T-helper 2 cell (primary cell): ENCODE measurements at places on chromosomes 5 and 9.

DNA sequence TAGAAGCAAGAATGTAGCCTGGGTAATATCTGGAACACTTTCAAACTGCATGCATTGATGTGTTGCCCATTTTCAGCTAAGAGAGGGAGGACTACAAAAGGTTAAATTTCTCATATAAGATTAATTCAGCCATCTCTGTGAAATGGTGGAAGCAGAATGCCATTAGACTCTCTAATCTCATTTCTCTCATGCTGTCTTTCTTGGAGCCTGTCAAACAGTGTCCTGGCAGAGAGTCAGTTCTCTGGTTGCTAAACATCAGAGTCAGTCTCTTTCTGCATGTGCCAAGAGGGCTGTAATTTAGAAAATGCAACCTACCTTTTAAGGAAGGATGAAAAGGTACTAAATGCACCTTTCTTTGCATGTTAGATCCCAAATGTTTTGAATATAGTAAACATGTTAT, 910 bp upstream of the GARNL3 start:
- DNase-seq, result no peak

GRCh38 chr5:143304836-143305475, 98.5 kb downstream of the NR3C1 start:
- DNase-seq, result no peak

GRCh38 chr5:74679966-74680365, 5.1 kb upstream of the HEXB start:
- DNase-seq, result no peak

GRCh38 chr5:118228489-118228888, 759.9 kb downstream of the DTWD2 start:
- DNase-seq, result no peak

DNA sequence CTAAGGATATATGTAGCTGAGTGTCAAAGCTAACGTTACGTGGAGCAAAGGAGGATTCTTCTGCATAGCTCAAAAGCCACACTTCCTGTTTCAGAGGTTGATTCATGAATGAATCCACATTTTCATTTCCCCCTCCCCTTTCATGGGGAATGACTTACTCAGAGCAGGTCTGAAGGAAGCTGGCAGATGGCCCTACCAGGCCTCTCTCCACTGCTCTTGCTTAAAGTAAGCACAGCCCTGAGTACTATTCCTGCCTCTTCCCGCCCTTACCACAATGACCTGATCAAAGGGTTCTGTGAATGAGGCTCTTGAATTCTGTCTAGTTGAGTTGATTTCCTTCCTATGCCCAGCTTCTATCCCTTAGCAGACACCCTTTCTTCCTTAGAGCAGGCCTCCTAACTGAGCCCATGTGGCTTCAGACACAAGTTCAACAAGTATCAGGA, 6.3 kb downstream of the IGIP start:
- DNase-seq, result no peak

DNA sequence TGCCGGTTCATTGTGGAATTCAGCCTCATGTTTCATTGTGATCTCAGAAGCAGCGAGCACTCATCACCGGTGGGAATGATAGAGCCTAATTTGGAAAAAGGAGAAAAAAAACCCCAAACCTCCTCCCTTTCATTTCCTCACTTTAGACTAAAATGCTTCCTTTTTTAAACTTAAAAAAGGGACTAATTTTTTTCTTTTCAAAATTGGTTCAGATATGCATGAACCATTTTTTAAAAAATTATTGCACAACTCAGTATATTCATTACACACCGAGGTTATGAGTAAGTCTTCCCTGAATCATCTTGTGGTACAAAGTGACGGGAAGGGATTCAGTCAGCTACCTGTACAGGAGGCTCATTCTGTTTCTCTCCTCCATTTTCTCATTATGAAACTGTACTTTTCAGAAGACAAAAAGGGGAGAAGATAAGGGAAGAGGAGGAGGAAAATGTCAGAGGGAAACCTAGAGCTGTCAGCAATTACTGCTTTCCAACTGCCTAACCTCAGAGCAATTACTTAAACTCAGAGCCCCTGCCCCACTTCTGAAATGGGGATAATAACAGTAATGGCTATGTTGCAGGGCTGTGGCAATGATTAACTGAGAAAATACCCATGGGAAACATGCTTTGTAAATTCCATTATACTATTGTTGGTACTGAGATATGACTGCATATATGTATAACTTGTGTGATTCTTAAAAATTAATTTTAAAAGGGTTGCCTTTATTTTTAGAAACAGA, 24.0 kb downstream of the GALNT10 start:
- no peak for DNase-seq

DNA sequence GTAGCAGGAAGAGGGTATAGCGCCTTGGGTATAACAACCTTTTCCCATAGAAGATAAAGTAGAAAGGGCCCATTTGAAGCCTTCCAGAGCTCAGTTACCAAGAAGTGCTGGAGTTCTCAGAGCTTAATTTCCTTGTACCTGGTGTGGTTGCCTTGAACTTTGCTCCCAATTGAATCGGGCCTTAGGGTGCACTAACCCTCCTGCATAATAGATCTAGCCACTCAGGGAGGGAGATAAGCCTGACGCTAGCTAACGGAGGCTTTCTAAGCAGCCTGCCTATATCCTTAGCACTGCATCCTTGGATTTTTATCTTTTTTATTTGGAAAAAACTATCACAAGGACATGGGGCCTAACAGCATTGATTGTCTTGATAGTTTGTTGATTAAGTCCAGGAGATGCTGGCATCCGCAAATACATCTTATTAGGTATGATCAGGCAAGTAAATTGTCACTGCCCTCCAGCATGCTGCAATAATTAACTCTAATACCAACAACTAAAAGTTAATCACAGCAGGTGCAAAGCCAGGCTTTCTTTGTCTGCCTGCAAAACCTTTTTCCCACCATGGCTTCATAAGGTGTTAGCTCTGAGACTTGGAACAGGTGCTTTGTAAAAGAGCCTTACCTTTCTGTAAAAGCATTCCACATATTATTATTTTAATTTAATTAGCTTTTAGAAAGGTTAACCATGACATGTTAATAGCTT, 199.4 kb downstream of the SREK1 start:
- no peak for DNase-seq

DNA sequence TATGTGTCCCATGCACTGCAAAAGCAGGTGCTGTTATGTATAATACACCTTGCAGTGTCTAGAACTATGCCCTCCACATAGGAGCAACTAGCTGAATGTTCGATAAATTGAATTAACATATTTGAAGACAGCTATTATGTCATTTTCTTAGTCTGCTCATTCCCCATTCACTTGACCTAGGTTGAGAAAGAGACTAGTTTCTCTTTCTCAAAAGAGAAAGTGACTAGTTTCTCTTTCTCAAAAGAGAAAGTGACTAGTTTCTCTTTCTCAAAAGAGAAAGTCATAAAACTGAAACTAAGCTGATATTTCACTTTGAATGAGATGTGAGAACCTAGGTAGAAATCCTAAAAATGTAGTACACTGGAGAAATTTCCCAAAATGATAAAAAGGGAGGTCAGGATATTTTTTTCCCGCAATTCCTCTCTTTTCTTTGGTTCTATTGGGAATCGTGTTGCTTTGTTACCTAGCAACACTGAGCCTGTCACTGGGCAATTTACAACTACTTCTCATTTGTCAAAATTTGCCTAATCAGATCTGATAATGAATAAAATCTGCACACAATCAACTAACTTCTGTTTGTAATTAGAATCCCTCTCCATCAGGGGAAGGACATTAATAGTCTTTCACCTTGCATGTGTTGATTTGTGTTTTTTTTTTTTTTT, 132.0 kb upstream of the GRIA1 start:
- DNase-seq, result no peak

GRCh38 chr9:76545191-76545590, 86.2 kb downstream of the GCNT1 start:
- DNase-seq, result no peak

DNA sequence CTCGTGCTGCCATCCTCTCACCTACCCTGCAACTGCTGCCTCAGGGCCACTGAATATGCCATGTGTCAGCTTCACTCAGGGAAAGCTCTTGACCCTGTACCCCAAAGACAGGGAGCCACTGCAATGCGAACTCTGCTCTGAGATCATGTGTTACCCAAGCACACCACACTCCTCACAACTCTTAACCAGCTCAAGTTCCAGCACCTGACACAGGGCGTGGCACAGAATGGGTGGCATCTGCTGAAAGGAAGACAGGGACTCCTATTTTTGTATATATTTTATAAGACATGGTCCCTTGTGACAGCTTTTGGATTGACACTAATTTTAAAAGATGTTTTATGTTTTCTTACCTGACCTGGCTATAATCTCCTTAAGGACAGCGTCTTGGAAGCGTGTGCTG, 10.7 kb downstream of the PHYKPL start:
- no peak for DNase-seq

- DNase-seq, result no peak
Measured at GRCh38 chr5:123091298-123092222, 2.5 kb downstream of the PRDM6 start.

DNA sequence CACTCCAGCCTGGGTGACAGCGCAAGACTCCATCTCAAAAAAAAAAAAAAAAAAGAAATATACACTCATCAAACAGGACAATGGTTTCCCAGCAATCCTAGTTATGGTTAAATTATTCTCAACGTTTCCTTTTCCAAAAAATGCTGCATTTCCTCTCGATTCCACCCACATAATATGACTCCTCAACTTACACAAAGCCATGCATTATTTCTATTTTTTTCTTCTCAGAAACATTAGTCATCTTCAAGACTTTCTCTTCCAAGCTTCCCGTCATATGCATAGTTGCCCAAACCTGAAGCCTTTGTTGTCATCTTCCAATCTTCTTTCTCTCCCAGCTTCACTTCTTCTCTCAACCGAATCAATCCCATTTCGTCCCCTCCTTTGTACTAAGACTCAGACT, 61.4 kb upstream of the RANBP6 start:
- DNase-seq, result no peak

DNA sequence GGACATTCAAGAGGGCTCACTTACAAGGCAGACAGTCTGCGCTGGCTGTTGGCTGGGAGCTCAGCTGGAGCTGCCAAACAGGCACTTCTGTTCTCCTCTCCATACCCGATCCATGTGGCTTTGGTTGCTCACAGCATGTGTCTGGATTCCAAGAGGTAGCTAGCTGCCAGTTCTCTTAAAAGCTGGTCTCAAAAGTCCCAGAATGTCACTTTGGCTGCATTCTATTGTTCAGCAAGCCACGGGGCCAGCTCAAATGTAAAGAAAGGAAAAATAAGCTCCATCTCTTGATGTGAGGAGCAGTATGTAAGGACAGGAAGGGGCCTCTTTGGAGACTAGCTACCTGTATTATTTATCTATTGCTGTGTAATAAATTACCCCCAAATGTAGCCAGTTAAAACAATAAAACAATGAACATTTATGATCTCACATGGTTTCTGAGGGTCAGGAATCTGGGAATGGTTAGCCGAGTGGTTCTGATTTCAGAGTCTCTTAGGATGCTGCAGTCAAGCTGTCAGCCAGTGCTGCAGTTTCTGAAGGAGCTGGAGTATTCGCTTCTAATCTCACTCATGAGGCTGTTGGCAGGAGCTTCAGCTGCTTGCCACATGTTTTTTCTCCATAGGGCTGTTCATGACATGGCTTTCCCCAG, 112.7 kb upstream of the CLINT1 start:
- DNase-seq, result no peak

- no peak for DNase-seq
Measured at GRCh38 chr9:114774524-114774923, 31.3 kb downstream of the TNFSF15 start.

- no peak for DNase-seq
Measured at GRCh38 chr5:82154776-82155175, 123.4 kb downstream of the RPS23 start.

GRCh38 chr5:59792983-59793585, 100.4 kb downstream of the PDE4D start:
- DNase-seq, result no peak

- no peak for DNase-seq
Measured at GRCh38 chr9:69264526-69264925, 60.5 kb upstream of the ENTREP1 start.

DNA sequence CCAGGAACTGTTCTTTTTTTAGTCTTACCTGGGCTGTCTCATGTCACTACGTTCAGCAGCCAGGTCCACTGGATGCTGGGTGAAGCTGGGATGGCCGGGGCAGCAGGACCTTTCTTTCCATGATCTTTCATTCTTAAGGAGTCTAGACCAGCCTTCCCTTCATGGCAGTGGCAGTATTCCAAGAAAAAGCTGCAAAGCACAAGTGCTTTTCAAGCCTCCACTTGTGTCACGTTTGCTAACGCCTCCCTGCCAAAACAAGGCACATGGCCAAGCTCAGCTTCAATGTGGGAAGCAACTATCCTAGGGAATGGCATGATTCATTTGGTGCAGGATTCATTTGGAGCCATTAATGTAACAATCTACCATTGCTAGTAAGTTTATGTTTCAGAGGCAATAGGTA, 94.8 kb downstream of the RCL1 start:
- DNase-seq, result no peak

- no peak for DNase-seq
Measured at GRCh38 chr9:89462199-89462598, 35.7 kb downstream of the SEMA4D start.

- no peak for DNase-seq
Measured at GRCh38 chr9:77832639-77833038, 184.5 kb upstream of the GNA14 start.

DNA sequence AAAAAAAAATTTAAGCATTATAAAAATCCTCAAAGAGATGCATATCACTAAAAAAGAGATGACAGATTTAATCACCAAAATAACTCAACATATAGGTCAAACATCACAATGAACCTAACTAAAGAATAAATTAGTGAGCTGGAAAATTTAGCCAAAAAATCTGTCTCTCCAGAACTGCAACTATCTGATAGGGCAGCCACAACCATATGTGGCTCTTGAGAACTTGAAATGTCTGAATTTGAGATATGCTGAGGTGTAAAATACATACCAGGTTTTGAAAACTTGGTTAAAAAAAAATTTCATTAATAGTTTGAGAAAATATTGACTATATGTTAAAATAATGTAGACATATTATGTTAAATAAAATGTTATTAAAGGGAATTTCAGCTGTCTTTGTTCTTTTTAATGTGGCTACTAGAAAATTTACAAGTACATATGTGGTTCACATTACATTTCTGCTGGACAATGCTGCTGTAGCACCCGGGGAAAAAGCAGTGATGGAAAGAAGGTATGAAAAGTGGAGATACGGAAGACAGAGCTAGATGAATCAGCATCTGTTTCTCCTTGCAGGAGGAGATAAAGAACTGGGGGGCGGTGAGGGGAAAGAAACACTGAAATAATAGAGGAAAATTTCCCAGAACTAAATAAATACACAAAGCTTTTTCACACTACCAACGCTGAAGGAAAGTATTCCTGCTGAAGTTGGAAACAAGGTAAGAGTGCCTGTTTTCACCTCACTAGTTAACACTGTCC, 66.1 kb downstream of the DCP2 start:
- DNase-seq, result no peak

- DNase-seq, result no peak
Measured at GRCh38 chr9:104841601-104842141, 77.7 kb downstream of the NIPSNAP3B start.

GRCh38 chr5:14109041-14109747, 33.9 kb upstream of the TRIO start:
- peak; percentile 83 for DNase-seq
